ENCODE measurements at places on chromosomes 2 and 18.
A peak's percentile ranks its signal among the peaks of the same experiment; 100 is the strongest.

DNA sequence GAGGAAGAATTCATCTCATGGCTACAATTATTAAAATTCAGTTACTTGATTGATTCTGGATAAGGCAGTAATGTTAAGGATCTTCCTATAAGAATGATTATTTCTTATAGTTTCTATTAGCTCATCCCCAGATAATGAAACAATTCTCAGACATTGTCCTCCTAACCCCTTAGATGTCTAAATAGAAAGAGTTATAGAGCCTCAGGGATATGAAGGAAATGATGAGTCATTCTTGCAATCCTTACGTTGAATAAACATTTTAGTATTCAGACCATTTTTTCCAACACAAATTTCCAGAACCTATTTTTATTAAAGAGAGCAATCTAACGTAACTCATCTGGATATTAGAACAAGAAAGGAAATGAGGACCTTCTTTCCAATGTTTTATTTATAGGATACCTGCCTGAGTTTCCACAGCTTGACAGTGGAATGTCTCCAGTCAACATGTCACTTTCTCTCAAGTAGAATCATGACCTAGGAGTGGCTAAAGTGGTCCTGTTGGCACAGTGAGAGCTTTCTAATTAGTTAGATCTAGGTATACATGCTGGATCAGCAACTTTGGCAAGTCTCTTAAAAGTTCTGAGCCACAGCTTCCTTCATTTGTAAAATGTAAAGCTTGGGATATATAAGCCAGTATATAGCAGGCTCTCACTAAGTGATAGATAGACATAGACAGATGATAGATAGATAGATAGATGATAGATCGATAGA, 88.0 kb upstream of the RAB27B start:
- DNase-seq, result no peak

- peak; percentile 72 for DNase-seq
These were observed 126.2 kb upstream of the LGALSL start for GRCh38 chr2:64327510-64328414.

- DNase-seq, result peak; percentile 43
These were observed 22.4 kb downstream of the CRYGD start for GRCh38 chr2:208101716-208102631.

DNA sequence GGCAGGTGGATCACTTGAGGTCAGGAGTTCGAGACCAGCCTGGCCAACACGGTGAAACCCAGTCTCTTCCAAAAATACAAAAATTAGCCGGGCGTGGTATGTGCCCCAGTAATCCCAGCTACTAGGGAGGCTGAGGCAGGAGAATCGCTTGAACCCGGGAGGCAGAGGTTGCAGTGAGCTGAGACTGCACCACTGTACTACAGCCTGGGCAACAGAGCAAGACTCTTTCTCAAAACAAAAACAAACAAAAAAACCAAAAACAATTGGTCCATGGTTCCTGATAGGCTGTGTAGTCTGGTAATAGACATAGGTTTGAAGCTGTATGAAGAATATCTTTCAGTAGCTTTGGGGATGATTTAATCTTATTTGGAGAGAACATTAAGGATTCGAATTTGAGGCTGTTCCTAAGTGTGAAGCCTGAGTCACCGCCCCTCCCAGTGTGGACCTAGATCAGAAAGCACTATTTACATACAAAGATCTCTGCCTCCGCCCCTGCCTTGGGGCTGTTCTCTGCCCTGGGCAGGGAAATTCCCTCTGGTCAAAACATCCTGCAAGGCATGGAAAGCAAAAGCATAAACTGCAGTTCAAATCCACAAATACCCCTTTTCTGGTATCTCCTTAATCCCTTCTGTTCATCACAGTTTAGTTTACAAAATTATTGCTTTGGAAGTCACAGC, 52.8 kb upstream of the PMAIP1 start:
- DNase-seq, result no peak

- no peak for DNase-seq
These were observed 667.4 kb downstream of the NYAP2 start for GRCh38 chr2:226066873-226067272.

GRCh38 chr2:213766465-213766901, 482.2 kb downstream of the SPAG16 start:
- DNase-seq, result no peak

DNA sequence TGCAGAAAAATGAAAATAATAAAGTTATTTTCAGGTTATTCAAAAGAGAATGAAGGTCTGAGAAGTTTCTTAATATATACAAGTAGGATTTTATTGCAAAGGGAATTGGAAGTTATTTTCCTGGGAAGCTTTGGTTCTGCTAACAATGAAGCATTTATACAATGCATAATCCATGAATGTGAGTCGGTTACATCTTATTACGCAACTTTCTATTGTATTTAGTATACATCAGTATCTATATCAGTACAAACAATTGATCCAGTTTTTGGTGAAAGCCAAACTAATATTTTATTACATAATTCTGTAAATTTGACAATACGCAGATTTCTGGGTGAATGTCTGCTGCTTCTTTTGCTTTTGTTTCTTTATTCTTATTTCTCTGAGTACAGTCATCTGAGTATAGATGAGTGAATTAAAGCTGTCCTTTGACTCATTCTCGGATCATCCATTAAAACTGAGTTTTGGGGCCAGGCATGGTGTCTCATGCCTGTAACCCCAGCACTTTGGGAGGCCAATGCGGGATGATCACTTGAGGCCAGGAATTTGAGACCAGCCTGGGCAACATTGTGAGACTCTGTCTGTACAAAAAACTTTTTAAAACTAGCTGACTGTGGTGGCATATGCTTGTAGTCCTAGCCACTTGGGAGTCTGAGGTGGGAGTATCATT, 108.5 kb downstream of the SOCS6 start:
- no peak for DNase-seq

DNA sequence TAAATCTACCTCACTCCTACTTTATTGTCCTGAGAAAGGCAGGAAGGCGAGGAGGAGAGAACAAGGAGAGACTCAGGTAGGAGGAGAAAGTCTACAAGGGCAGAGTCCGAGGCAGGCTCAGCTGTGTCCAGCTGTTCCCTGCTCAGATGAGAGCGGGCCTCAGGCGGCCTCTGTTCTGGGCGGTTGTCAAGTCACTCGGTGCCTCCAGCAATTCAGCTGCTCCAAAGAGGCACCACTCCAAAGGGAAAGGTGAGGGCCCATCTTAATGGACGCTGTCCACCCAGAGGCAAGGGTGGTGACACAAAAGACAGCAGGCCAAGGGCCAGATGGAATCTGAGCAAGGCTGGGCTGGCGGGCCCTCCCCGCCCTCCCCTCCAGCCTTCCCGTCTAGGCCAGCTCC, 101.4 kb upstream of the EPAS1 start:
- DNase-seq, result no peak

- DNase-seq, result no peak
These were observed 1041.5 kb upstream of the CRIM1 start for GRCh38 chr2:35314049-35314448.

GRCh38 chr2:176435729-176436128, 166.5 kb downstream of the MTX2 start:
- no peak for DNase-seq

DNA sequence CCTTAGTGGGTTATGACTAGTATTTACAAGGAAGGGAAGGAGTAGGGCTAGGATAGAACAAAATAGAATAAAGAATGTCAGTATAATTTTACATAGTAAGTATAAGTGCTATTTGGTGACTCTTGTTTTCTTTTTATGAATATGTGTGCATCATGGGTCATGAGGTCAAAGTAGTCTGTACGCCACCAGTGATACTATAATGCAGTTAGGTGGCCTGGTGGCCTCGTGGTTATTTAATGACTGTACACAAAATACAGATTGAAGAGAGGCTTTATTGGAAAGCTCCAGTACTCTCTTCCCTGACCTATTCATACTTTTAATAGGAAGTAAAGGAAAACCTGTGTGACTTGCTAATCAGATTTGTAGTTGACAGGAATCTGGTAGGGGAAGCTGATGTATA, 27.3 kb downstream of the CAB39 start:
- DNase-seq, result no peak

DNA sequence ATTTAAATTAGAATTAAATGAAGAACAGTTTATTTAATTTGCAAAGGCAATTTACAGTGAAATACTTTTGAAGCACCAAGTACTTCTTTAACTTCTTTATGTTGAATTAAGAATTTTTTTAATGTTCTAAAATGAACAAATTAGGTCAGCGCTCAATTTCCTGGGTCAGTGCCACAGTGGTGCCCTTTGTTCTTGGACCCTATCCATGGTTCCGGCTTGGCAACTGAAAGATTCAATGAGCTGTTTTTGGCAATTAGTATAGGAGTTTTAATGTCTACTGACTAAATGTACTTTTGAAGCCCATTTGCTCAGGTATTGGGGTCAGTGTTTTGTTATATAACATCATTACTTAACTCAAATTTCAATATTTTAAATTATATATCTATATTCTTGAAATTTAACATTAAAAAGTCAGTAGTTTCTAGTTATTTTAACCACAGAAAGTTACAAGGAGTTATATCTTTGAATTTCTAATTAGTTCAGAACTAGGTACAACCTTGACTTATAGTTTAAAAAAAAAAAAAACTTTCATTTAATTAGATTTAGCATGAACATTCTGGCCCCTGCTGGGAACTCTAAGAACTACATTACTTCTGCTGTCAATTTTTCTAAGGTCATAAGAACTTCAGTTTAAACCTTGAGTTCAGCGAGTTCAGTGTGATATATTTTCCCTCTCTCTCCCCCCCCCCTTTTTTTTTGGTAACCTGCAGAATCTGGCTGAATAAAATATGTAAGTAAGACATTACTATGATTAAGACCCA, 7.6 kb upstream of the MSTN start:
- DNase-seq, result no peak

GRCh38 chr2:12399240-12399639, 317.5 kb upstream of the TRIB2 start:
- no peak for DNase-seq

GRCh38 chr2:10238396-10238795, 64.3 kb upstream of the HPCAL1 start:
- DNase-seq, result no peak

GRCh38 chr2:237062585-237062984, 23.1 kb upstream of the COPS8 start:
- DNase-seq, result no peak

- DNase-seq, result no peak
These were observed 774.3 kb upstream of the HS6ST1 start for GRCh38 chr2:129092956-129093355.

GRCh38 chr2:72010647-72011369, 136.9 kb downstream of the CYP26B1 start:
- no peak for DNase-seq

GRCh38 chr18:7821784-7822183, 254.7 kb downstream of the PTPRM start:
- no peak for DNase-seq

DNA sequence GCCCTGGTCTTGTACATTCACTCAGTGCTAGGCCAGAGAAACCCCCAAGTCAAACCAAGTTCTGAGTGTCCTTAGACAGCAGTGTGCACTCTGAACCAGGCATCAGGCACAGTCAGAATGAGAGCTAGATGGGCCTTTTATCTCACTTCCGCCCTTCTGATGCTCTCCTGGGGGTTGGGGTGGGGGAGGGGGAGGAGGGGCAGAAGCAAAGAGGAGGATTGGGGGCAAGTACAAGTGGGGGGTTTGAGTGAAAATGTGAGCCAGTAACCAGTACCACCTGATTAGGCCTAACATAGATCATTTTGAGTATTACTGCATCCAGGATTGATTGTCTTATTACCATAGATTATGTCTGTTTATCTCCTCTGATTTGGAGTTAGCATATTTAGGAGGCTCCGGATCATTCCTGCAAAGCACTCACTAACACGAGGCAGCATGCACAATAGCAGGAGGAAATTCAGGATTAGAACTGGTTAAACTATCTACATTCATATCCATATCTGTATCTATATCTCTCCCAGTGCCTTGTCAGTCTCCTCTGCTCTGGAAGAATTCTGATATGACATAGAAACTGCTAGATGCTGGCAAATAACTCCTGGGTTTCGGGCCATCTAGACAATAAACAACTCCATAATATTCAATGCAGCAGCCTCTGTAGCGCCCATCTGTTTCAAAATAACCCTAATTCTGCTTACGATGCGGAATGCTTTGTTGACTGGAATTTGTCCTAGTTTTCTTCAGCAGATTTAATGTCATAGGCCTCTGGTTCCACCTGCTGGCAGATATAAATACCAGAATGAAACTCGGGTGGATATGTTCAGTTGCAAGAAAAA, 149.1 kb downstream of the RHBDD1 start:
- peak; percentile 57 for DNase-seq

DNA sequence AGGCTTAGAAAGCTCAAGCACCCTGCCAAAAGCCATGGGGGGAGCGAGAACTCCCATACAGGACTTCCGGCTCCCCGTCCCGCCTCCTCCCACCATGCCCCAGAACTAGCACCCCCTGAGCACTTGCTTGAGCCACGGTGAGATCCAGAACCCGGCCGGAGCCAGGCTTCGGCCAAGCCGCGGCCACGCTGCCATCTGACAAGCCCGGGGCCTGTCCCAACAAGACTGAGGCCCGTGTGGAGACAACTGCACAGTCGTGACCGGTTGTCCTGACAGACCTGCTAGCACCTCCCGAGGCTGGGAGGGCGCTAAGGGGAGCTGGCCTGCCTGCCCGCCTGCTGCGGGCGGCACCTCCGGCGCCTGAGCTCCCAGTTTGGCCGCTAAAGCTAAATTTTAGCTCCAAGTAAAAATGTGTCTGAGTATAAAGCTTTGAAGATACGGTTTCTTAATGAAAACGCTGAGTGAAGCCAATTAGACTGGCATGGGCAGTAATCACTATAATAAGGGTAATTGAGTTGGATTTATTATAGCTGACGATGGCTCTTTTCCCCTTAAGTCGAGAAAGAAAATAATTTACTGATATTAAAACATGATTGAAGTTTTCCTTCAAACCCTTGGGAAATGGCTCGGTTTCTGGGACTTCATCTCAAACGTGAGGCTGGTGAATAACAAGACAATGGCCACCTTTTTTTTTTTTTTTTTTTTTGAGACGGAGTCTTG, 78.3 kb upstream of the ODC1 start:
- DNase-seq, result no peak

- DNase-seq, result no peak
These were observed 3.1 kb downstream of the RAMP1 start for GRCh38 chr2:237862528-237862895.

GRCh38 chr2:43328832-43329231, 102.4 kb upstream of the ZFP36L2 start:
- DNase-seq, result no peak

- DNase-seq, result no peak
These were observed 79.2 kb downstream of the MDH1 start for GRCh38 chr2:63668000-63668399.

GRCh38 chr2:241636182-241637017, 558 bp downstream of the THAP4 start:
- DNase-seq, result peak; percentile 49

GRCh38 chr18:47254341-47254939, 3.0 kb upstream of the SKOR2 start:
- no peak for DNase-seq

DNA sequence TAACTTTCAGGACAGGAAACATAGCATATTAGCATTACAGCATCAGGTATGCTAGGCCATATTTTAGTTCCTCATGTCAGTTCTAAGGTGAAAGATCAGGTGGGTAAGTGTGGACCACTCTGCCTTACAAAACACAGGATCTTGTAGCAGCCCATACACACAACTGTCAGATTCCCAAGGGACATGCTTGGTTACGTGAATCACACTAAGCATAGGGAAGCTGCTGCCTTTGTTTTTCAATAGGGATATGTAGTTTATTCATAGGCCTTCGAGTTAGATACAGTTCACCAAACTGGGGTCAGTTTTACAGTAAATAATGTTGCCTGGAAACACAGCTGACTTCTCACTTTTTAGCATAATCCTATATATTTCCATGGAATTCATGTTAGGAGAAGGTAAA, 116.1 kb upstream of the OTX1 start:
- DNase-seq, result no peak
